GM23248 (cell line): ENCODE measurements at places on chromosomes 13 and 19.
A peak's percentile ranks its signal among the peaks of the same experiment; 100 is the strongest.

DNA sequence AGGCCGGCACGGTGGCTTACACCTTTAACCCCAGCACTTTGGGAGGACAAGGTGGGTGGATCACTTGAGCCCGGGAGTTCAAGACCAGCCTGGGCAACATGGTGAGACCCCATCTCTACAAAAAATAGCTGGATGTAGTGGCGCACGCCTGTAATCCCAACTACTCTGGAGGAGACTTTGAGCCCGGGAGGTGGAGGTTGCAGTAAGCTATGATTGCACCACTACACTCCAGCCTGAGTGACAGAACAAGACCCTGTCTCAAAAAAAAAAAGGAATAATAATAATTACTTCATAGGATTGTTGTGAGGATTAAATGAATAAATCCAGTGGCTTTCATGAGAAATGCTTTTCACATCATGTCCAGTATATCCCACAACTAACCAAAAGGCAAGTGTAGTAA lies 8.0 kb downstream of the IGSF23 start:
- no peak overlapping the region for H3K4me3 ChIP-seq
- no peak overlapping the region for H3K27ac ChIP-seq
- no peak for DNase-seq
- H3K36me3 ChIP-seq: no peaks in the 10 kb centered on the region
- peaks cover 12% of the 10 kb centered on the region for H3K4me1 ChIP-seq
- no peaks in the 10 kb centered on the region for H3K27me3 ChIP-seq

DNA sequence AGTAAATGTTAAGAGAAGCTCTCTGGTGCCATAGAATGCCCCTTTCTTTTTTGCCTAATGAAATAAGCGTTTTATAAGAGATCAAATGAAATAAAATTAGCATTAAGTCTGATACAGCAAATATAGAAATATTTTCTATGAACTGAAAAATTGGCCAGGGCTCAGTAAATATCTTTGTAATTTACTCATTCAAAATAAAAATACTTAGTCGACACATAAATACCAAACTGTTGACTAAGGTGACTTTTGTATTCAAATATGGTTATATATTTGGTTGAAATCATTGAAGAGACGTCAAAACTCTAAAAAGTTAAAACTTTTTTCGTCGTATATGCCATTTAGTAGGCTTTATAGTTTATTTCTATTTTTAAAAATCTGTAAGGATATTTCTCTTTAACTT lies 25.6 kb downstream of the IPO5 start:
- H3K4me3 ChIP-seq: peak overlapping the region; percentile 93
- no peaks in the 10 kb centered on the region for H3K27me3 ChIP-seq
- DNase-seq: peak; percentile 64
- H3K36me3 ChIP-seq: peaks cover 11% of the 10 kb centered on the region
- peak overlapping the region; percentile 67 for H3K27ac ChIP-seq

- no peak overlapping the region for H3K4me3 ChIP-seq
- no peak for DNase-seq
- H3K4me1 ChIP-seq: peaks cover 12% of the 10 kb centered on the region; the same call in 1 of the 2 replicates
- no peak overlapping the region for H3K27ac ChIP-seq
Observed at GRCh38 chr19:45501730-45502014, 3.4 kb downstream of the PPM1N start.

- H3K27ac ChIP-seq: no peak overlapping the region
- no peaks in the 10 kb centered on the region for H3K4me1 ChIP-seq
- no peak overlapping the region for H3K4me3 ChIP-seq
- DNase-seq: peak; percentile 73
Observed at GRCh38 chr19:46748325-46749109, 2.3 kb upstream of the STRN4 start.

GRCh38 chr19:46674416-46675178 lies 13.6 kb upstream of the DACT3 start:
- H3K4me1 ChIP-seq: peaks cover 9% of the 10 kb centered on the region
- H3K27ac ChIP-seq: no peak overlapping the region
- no peak overlapping the region for H3K4me3 ChIP-seq
- H3K36me3 ChIP-seq: no peaks in the 10 kb centered on the region
- no peaks in the 10 kb centered on the region for H3K27me3 ChIP-seq

GRCh38 chr13:26485786-26486185 lies 71.7 kb upstream of the WASF3 start:
- no peak overlapping the region for H3K4me3 ChIP-seq
- H3K36me3 ChIP-seq: no peaks in the 10 kb centered on the region
- peaks cover 7% of the 10 kb centered on the region; the same call in 1 of the 2 replicates for H3K4me1 ChIP-seq
- DNase-seq: peak; percentile 69
- no peaks in the 10 kb centered on the region for H3K27me3 ChIP-seq
- no peak overlapping the region for H3K27ac ChIP-seq

- H3K27me3 ChIP-seq: no peaks in the 10 kb centered on the region
- no peak for DNase-seq
- H3K36me3 ChIP-seq: no peaks in the 10 kb centered on the region
- H3K4me1 ChIP-seq: no peaks in the 10 kb centered on the region
Observed at GRCh38 chr13:22189176-22190048, 518.5 kb downstream of the FGF9 start.

- H3K4me1 ChIP-seq: peaks cover 7% of the 10 kb centered on the region; the same call in 1 of the 2 replicates
- no peak overlapping the region for H3K27ac ChIP-seq
- no peaks in the 10 kb centered on the region for H3K36me3 ChIP-seq
- H3K27me3 ChIP-seq: no peaks in the 10 kb centered on the region
- H3K4me3 ChIP-seq: no peak overlapping the region
Observed at GRCh38 chr13:33079960-33080359, 63.7 kb downstream of the KL start.

GRCh38 chr13:93769101-93769500 lies 542.5 kb downstream of the GPC6 start:
- H3K27me3 ChIP-seq: no peaks in the 10 kb centered on the region
- no peak overlapping the region for H3K4me3 ChIP-seq
- DNase-seq: no peak
- 0 out of 2 replicates have a peak, but pooled peaks cover 3% of the 10 kb centered on the region for H3K4me1 ChIP-seq
- H3K27ac ChIP-seq: no peak overlapping the region

- peak overlapping the region; percentile 59 for H3K4me3 ChIP-seq
- H3K4me1 ChIP-seq: no peaks in the 10 kb centered on the region
- peak; percentile 68 for DNase-seq
- H3K27me3 ChIP-seq: no peaks in the 10 kb centered on the region
- no peak overlapping the region for H3K27ac ChIP-seq
Observed at GRCh38 chr13:53782488-53782961, 753.9 kb downstream of the OLFM4 start.

DNA sequence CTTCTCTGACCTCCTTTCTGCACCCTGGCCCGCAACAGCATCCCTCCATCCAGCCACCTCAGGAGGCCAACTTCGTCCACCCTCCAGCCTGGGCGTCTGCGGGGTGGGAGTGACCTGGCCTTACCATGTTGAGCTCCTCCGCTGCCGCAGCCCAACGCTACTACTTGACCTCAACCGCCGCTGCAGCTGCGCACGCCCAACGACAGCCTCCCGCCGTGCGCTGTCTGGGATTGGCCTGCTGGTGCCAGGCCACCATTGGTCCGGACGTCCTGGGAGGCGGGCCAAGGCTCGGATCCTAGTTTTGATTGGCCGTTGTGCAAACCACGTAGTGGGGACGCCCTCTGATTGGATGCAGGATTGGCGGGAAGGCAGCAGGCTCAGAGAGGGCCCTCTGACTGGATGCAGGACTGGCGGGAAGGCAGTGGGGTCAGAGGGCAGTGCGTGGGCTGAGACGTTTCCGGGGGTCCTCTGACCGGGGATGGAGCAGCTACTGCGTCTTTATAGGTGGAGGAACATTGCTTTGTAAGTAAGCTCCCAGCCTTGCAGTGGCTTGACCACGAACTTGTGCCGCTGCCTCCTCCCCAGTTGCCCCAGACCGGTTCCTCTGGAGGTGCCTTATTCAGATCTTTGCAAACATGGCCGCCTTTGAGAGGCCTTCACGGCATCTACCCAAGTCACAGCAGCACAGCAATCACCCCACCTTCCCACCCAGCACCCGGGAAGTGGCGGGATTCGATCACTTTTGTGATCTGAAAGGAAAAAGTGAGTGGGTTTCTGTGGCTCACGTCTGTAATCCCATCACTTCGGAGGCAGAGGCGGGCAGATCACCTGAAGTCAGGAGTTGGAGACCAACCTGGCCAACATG lies at the start of gene TUBA3C:
Gene TUBA3C (minus strand): TSS at position 204 of the 865 bp plus-strand sequence. CDS start 77 bp downstream, at position 127.
- H3K4me1 ChIP-seq: no peaks in the 10 kb centered on the region
- DNase-seq: no peak
- no peaks in the 10 kb centered on the region for H3K36me3 ChIP-seq
- no peak within 1 kb of the TSS for H3K4me3 ChIP-seq
- H3K27me3 ChIP-seq: no peaks in the 10 kb centered on the region

DNA sequence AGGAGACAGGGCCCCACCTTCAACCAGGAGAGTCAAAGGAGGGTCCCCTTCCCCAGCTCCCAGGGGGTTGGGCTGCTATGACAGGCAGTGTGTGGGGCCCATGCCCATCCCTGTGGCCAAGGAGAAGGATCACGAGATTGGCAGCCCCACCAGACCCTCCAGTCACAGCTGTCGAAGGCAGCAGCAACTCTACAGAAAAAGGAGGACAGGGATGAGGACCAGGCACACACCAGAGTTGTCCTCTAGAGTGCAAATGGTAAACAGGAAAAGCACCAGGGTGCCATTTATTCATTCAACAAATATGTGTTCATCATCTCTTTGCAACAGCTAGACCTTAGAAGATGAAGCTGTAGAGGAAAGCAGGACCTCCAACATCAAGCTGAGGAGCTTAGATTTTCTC lies 4.1 kb downstream of the PTH2 start:
- peaks cover 46% of the 10 kb centered on the region for H3K27me3 ChIP-seq
- DNase-seq: no peak
- no peaks in the 10 kb centered on the region for H3K36me3 ChIP-seq

DNA sequence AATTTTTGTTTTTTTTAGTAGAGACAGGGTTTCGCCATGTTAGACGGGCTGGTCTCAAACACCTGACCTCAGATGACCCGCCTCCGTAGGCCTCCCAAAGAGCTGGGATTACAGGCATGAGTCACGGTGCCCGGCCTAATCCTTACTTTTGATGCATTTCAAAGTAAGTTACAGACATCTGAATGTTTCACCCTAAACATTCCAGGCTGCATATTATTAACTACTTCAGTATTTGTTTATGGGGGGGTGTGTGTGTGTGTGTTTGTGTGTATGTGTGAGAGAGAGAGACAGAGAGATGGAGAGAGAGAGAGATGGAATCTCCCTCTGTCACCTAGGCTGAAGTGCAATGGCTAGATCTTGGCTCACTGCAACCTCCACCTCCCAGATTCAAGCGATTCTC lies 13.1 kb downstream of the SULT2B1 start:
- no peaks in the 10 kb centered on the region for H3K36me3 ChIP-seq
- peaks cover 35% of the 10 kb centered on the region for H3K4me1 ChIP-seq
- no peak overlapping the region for H3K27ac ChIP-seq
- H3K27me3 ChIP-seq: no peaks in the 10 kb centered on the region
- H3K4me3 ChIP-seq: no peak overlapping the region

DNA sequence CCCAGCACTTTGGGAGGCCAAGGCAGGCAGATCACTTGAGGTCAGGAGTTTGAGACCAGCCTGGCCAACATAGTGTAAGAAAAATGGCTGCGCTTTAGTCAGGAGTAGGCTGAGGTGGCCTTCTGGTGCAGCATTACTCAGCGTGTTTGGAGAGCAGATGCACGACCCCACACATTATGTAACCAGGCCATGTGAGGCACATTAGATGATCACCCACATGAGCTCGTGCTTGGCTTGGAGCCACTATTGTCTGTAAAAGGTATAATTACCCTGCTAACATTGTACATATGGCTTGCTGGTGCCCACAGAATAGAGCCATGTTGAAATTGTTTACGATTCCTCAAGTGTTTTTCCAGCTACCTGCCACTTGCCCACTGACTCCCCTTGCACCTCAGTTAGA lies 24.0 kb upstream of the SCEL start:
- no peak overlapping the region for H3K4me3 ChIP-seq
- no peaks in the 10 kb centered on the region for H3K36me3 ChIP-seq
- peaks cover 5% of the 10 kb centered on the region; the same call in 1 of the 2 replicates for H3K27me3 ChIP-seq
- DNase-seq: no peak
- no peak overlapping the region for H3K27ac ChIP-seq

DNA sequence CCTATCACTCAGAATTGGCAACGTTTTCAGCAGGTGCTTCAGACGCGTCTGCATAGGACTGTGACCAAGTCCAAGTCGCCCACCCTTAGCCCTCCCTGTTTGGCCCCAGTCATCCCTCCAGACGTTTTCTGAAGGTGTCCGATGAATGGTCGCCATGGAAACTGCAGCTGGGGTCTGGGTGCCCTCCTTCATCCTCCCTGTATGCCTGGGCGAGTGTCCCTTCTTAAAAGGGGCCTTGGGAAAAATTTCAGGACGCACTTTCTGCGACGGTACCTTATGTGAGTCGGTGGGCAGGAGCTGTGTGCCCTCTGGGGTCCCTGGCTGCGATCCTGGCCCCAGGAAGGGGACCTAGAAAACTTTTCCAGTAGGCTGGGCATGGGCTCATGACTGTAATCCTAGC lies 25.1 kb downstream of the MAN2B1 start:
- no peaks in the 10 kb centered on the region for H3K27me3 ChIP-seq
- H3K4me3 ChIP-seq: no peak overlapping the region
- no peaks in the 10 kb centered on the region for H3K36me3 ChIP-seq
- H3K27ac ChIP-seq: no peak overlapping the region

- H3K4me1 ChIP-seq: no peaks in the 10 kb centered on the region
- H3K4me3 ChIP-seq: no peak overlapping the region
- no peak overlapping the region for H3K27ac ChIP-seq
- no peaks in the 10 kb centered on the region for H3K36me3 ChIP-seq
- DNase-seq: no peak
- no peaks in the 10 kb centered on the region for H3K27me3 ChIP-seq
Observed at GRCh38 chr19:49328741-49329140, 3.8 kb upstream of the SLC6A16 start.

GRCh38 chr13:43990829-43991228 lies 111.1 kb downstream of the LACC1 start:
- no peak overlapping the region for H3K4me3 ChIP-seq
- no peak overlapping the region for H3K27ac ChIP-seq
- no peak for DNase-seq
- H3K27me3 ChIP-seq: peaks cover 36% of the 10 kb centered on the region; the same call in 1 of the 2 replicates
- no peaks in the 10 kb centered on the region for H3K36me3 ChIP-seq

DNA sequence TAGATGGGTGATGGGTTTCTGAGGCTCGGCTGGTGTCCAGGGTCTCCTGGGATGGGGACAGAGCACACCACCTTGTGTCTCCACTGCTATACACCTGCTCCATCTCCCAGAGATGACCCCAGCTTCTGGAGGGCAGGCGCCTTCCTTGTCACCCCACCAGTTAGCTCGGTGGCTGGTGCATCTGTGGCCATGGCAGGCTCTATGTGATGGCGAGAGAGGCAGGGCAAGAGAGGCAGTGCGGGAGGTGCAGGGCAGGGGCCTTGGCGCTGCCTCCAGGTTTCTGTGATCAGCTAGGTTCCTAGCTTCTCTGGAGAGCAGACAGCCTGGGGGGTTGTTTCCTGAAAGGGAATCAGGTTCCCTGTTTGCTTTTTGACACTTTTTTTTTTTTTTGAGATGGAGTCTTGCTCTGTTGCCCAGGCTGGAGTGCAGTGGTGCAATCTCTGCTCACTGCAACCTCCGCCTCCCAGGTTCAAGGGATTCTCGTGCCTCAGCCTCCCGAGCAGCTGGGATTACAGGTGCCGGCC lies 69.0 kb upstream of the ZNF536 start:
- no peak overlapping the region for H3K4me3 ChIP-seq
- H3K27ac ChIP-seq: no peak overlapping the region
- no peaks in the 10 kb centered on the region for H3K36me3 ChIP-seq
- H3K4me1 ChIP-seq: no peaks in the 10 kb centered on the region
- no peaks in the 10 kb centered on the region; the same call in 1 of the 2 replicates for H3K27me3 ChIP-seq
- DNase-seq: no peak

GRCh38 chr13:71869274-71869673 lies 2.3 kb upstream of the DACH1 start:
- H3K4me1 ChIP-seq: no peaks in the 10 kb centered on the region
- no peak for DNase-seq
- no peak overlapping the region for H3K4me3 ChIP-seq

- no peaks in the 10 kb centered on the region for H3K27me3 ChIP-seq
- H3K36me3 ChIP-seq: no peaks in the 10 kb centered on the region
- H3K4me3 ChIP-seq: no peak overlapping the region
- no peaks in the 10 kb centered on the region for H3K4me1 ChIP-seq
- no peak overlapping the region for H3K27ac ChIP-seq
Observed at GRCh38 chr19:42335971-42336370, 10.5 kb downstream of the MEGF8 start.
